ENCODE measurements at places on chromosomes 2 and 18.

DNA sequence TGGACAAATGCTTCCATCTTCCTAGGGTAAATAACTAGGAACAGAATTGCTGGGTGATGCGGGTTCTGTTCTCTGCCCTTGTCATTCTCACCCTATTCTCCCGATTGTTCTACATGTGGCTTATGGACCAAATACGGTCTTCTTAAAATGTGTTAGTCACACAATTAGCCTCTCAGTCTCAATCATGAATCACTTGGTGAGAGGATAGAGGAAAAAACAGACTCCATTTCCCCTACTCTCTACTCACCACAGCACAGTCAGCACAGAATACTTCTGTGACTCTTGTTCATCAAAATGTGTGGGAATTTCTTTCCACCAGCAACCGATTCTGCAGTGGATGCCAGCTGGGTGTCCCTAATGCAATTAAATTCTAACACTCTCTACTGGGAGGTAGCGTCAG lies 125.2 kb downstream of the SH3BP4 start:
- DNase-seq = no peak

GRCh38 chr18:36633961-36634412 lies 194.8 kb downstream of the TPGS2 start:
- DNase-seq = no peak

DNA sequence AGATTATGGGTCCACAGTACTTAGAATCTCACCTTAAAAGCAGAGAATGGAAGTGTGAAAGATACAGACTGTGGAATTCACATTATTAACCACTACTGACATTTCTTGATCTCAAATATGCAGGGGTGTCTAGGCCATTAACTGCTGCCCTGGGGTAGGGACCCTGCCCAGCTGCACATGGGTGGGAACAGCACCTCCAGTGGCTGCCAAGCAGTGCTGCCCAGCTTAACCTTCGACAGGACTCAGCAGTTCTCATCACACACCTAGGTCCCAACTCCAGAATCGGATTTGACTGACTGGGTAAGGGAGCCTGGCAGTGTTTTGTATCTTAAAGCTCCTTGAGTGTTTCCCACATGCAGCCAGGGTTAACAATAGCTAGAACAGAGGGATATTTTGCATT lies 14.9 kb downstream of the ERFE start:
- no peak for DNase-seq

- DNase-seq = no peak
Measured at GRCh38 chr2:10837298-10838266, 25.0 kb upstream of the PDIA6 start.

DNA sequence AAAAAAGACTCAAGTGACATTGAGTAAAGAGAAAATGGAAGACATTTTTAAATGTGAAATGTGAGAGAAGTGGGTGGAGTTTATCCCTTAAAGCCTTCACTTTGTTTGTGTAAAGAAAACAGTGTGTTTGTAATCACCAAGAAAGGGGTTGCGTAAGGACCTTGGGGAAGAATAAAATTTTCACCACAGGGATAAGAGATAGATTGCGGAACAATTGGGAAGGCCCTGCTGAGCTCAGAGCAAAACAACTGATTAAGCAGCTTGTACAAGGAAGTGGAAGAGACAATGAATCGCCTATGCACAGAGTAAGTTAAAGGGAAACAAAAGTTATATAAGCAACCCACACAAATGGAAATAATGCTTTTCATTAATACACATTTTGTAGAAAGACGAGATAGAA lies 327.7 kb downstream of the RAD51AP2 start:
- DNase-seq = no peak

GRCh38 chr2:64749446-64749845 lies 95.7 kb upstream of the SERTAD2 start:
- no peak for DNase-seq

- no peak for DNase-seq
Measured at GRCh38 chr2:226142463-226142862, 657.2 kb downstream of the IRS1 start.

- no peak for DNase-seq
Measured at GRCh38 chr18:24546307-24546706, 85.9 kb downstream of the HRH4 start.
